ENCODE measurements at places on chromosomes 12 and 14. TPM values are rescaled to one million over a fixed set of nuclear protein-coding genes. Genes with fewer than 3 reads are reported as not detected.

- DNase-seq = no peak
Observed at GRCh38 chr12:67697443-67697842, 48.9 kb downstream of the DYRK2 start.

DNA sequence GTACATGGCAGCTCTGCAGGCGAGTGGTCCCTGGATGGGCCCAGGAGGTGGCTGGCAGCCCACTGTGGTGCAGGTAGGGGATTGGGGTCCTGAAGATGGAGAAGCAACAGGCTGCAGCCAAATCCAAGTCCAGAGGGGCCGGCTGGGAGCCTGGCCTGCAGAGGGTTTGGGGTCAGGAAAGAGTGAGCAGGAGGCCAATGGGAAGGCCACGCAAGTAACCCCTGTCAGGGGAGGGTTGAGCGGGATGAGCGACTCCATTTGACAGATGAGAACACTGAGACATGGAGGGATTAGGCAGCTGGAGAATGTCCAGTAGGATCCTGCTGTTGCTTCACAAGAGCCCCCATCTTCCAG is 136.0 kb downstream of the BCL11B start:
- no peak for DNase-seq

Gene SYNDIG1L
- not detected for total RNA-seq

DNA sequence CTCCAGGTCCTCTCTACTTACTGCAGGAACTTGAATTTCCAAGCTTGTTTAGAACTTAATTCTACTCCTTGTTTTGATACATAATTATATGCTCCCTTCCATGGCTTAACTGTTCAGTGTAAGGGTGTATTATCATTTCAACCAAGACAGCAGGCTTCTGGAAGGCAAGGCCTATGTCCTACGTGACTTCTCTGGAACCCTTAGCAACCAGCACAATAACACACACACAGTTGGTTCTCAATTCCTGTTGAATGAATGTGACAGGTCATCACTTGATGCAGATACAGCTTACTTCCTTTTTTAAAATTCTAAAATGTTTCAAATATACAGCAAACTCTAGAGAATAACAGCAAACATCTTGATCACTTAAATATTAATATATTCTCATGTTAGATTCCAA is 77.7 kb upstream of the COCH start:
- DNase-seq = no peak

Gene TAS2R9
- total RNA-seq = 0.27 TPM

DNA sequence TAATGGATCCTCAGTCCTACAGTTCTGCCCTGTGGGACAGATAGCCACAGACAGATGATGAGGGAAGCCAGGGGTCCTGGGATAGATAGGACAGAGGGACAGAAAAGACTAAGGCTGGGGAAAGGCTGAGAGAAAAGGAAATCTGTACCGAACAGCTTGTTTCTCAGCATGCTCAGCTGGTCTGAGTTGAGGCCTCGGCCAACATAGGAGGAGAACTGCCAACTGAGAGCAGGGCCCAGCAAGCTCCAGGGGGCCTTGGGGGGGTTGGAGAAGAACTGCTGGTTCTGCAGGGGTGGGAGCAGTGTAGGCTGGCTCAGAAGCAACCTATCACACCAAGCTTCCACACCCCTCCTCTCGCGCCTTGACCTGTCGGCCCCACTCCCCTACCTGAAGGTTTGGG is 10.1 kb downstream of the IL23A start:
- DNase-seq = no peak

Data from heart left ventricle (tissue), 16 donors.